NCI-H345 (cell line): ENCODE measurements at places on chromosomes 3 and 15.

GRCh38 chr3:193416629-193417028 is 38.1 kb upstream of the ATP13A5 start:
- DNase-seq: no peak

DNA sequence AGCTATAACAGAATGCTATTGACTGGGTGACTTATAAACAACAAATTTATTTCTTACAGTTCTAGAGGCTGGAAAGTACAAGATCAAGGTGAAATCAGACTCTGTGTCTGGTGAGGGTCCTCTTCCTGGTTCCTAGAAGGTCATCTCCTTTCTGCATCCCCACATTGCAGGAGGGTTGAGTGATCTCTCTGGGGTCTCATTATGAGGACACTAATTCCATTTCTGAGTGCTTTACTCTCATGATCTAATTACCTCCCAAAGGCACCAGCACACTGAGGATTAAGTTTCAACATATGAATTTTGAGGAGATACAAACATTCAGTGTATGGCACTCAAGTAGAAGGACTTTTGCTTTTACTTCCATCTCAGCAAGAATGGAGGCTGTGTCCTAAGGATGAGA is 534.1 kb upstream of the KCNMB2 start:
- no peak for DNase-seq

DNA sequence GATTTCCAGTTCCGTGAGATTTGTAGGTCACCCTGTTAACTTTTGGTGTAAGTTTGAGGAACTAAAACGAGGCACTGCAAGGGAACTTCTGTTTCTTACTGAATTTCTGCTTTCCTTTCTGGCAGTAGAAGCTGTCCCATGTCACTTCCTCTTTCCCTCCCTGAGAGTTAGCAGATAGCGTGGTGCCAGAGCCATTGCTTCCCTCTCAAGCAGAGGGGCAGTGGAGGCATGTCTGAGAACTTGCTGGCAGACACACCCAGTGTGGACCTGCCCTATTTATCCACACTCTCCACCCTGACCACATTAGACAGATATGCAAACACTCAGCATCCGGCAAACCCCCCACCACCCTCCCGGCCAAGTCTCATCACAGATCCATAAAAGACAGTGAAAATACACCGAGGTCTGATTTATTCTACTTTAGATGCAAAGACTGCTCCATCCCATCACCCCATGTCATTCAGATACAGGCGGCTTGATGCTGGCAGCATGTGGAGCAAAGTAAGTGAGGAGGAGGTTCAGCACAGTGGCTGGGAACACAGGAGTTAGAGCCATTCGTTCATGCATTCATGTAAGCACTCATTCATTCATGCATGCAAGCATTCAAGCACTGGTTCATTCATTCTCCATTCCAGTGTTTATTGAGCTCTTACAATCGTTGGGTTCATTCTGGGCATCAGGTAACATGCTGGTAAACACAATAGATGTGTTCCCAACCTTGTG is 324.7 kb downstream of the SHQ1 start:
- peak; percentile 59 for DNase-seq

DNA sequence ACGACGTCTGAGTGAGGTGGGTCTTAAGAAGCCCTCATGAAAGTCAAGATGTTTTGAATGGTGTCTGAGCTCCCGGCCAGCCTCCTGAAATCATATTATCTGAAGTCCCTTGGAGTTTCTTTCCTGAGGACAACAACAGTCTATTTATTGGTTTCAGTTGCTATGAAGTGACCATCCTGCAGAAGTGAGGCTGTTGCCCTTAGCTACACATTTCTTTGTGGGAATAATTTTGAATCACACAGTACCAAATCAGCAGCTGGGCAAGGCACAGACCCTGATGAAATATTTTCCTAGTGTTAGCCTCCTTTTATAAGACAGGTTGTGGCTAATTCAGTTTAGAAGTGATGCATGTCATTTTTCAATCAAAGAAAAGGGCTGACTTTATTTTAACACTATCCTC is 220.7 kb upstream of the AZI2 start:
- no peak for DNase-seq
